ENCODE measurements at places on chromosomes 6 and 20. TPM values are rescaled to one million over a fixed set of nuclear protein-coding genes. Genes with fewer than 3 reads are reported as not detected.
A peak's percentile ranks its signal among the peaks of the same experiment; 100 is the strongest.

- DNase-seq = no peak
These were observed 133.6 kb downstream of the ALDH8A1 start for GRCh38 chr6:134816300-134816699.

DNA sequence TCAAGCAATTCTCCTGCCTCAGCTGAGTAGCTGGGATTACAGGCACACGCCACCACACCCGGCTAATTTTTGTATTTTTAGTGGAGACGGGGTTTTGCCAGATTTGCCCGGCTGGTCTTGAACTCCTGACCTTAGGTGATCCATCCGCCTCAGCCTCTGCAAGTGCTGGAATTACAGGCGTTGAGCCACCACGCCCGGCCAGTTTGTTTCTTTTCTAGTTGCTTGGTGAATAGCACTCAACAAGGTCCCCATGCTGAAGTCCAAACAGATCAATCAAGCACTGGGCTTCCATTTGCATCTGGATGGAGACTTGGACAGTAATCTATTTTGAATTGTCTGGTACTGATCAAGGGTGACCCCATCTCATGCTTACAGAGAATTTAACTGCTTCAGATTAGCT, 108.9 kb upstream of the FOXO3 start:
- no peak for DNase-seq

DNA sequence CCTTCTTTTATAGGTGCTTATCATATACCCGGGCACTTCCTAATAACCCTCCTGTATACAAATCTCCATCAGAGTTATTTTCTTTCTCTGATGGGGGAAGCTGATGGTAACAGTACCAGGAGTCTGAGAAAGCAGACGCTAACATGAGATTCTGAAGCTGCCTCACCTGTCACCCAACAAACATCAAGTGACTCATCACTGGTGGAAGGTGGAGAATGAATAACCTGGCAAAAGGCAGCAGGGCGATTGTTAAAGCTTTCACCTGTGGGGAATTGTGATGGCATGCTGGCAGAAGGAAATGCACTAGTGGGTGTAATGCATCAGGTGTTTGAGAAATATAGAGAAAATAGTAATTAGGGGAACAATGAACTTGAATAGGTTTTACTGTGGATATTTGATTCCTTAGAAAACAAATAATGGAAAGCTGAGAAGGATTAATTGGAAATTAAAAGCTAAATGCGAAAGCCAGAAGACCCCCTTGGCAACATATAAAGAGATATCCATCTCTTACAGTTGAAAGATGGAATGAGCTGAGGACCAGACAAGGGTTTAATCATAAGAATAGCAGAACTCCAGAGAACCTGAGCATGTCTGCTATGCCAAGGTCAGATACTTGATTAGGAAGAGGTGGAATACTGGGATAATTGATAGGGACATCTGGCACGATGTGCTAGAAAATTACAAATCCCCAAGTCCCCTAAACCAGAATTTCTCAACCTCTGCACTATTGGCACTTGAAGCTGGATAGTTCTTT, 517.1 kb downstream of the PKHD1 start:
- no peak for DNase-seq

- DNase-seq = peak; percentile 68
These were observed 41.5 kb upstream of the SRF start for GRCh38 chr6:43129434-43130194.

GRCh38 chr6:27096834-27097511, 150.5 kb upstream of the PRSS16 start:
- DNase-seq = peak; percentile 81

DNA sequence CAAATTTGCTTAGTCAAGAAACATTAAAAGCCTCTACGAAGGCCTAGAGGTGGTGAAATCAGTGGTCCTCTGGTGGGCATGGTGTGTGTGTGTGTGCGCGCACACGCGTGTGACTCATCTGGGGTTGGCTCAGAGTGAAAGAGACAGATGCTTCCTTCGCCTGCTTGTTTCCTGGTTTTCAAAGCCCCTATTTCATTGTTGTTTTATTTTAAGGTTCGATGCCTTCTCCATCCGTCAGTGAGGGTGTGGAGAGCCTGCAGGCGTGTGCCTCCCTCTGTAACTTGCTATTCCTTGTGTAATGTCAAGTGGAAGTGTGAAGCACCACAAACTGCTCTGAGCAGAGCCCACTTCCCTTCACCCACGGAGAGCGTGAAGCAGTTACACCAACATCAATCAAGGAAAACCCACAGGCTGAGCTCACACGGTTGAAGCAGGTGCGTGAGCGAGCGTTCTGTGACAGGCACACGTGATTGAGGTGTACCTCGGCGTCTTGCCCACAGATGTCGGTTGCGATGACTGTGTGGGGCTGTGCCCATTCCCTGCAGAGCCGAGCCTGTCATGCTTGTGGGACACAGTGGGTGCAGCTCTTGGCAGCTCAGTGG, 233.9 kb downstream of the PRL start:
- DNase-seq = no peak

- no peak for DNase-seq
These were observed 7.6 kb downstream of the STXBP5 start for GRCh38 chr6:147211831-147212230.

DNA sequence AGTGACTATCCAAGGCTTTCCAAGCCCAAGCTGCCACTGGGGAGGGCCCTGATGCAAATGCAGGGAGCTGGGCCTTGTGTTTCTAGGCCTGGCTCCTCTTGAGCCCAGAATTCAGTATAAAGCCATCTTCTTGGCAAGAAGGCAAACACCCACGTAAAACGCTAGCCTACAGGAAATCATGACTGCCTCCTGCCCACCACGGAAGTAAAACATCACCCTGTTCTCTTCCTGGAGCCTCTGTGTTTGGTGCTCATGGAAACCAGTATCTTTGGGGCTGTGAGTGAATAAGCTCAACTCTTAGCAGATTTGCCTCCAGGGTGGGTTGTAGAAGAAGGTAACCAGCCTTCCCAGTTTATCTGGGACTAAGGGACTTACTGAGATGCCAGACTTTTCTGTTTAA, 271.0 kb downstream of the ZNF217 start:
- peak; percentile 13 for DNase-seq

DNMT3B gene
- 3.7 TPM for total RNA-seq

TREM1 gene
- total RNA-seq = not detected

DNA sequence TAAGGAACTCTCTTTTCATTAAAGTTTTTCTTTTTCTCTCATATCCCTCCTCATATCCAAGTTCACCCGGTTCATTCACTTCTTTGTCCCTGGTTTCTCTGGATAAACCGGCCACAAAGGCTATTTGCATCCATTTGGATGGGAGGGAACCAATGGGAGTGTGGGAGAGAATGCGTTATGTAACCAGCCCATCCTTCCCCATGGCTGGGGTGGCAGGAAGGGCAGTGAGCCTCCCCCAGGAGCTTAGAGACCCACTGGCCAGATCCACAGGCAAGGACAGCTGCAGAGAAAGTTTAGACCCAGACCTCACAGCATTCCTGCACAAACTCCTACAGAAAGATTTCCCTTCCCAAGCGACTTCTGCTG, 10.7 kb downstream of the CASS4 start:
- peak; percentile 47 for DNase-seq
